ENCODE measurements at places on chromosomes 16 and 17.
A peak's percentile ranks its signal among the peaks of the same experiment; 100 is the strongest.

DNA sequence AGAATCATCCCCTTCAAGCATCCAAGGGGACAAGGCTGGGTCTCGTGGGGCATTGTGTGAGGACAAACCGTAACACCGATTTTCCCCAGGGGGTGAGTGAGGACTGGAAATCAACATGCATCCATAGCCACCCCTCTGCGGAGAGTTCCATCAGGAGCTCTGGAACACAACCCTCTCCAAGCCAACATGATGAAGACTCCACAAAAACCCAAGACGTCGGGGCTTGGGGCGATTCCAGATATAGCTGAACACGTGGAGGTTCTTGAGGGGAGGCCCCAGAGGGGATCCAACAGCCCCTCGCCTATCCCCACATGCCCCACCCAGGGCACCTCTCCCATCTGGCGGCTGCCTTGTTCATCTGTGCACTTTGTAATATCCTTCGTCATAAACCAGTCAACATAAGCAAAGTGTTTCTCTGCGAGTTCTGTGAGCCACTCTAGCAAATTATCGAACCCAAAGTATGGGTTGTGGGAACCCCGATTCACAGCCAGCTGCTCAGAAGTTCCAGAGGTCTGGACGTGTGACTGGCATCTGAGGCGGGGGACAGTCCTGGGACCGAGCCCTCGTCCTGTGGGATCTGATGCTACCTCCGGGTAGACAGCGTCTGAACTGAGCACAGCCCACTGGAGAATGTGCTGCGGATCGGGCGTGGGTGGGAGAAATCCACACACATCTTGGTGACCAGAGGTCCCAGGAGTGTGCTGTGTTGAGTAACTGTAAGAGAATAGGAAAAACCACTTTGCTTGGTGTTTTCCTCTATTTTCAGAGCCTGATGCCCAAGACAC is 55.5 kb downstream of the RPH3AL start:
- DNase-seq = no peak

DNA sequence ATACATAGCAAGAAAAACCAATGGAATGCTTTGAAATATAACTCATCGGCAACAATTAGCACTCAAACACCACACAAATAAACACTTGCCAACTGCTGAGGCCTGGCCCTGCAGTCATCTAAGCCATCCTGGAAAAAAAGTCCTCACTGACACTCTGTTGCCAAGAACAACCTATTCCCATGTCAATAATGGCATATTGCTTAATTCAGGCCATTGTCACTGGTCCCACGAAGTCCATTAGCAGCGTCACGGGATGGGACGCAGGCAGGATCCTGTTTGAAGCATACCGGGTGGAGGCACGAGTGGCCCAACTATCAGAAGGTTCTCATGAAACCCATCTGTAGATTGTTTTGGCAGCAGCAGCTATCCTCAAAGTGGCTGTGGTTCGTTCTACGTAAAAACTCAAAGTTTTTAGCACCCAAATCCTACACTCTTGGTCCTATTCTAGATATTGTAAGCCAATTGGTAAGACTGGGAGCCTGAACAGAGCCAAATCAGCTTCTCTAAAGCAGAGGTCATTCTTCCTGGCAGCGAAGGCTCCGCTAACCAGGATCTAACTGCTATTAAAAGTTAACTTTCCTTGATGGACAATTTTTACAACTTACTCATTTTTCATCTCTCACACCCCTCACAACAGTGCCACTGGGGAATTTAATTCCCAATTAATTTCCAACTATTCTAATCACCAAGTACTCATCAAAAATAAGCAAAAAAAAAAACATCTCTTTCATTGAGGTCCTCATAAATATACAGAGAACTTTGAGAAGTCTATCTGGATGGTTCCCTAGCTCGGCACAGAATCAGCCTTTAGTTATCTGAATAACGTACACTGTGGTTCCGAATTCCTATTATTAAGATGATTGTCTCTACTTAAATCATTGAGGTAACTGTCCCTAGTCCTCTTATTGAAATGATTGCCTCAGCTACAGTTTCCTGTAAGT is 91.5 kb downstream of the ZFHX3 start:
- DNase-seq = no peak

DNA sequence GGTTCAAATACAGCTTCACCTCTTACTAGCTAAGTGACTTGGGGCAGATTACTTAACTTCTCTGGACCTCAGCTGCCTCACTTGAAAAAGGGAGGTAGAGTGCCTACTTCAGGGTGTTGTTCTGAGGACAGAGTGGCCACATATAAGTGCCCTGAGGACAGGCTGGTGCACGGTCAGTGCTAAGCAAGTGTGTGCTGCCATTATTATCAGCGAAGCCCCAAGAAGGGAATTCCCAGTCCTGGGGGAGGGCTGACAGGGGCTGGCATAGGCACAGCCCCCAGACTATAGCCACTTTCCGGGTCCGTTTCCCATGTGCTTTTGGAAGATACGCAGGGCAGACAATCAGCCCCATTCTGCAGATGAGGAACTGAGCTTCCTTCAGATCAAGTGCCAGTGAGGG is 2.5 kb downstream of the ZBTB4 start:
- no peak for DNase-seq

DNA sequence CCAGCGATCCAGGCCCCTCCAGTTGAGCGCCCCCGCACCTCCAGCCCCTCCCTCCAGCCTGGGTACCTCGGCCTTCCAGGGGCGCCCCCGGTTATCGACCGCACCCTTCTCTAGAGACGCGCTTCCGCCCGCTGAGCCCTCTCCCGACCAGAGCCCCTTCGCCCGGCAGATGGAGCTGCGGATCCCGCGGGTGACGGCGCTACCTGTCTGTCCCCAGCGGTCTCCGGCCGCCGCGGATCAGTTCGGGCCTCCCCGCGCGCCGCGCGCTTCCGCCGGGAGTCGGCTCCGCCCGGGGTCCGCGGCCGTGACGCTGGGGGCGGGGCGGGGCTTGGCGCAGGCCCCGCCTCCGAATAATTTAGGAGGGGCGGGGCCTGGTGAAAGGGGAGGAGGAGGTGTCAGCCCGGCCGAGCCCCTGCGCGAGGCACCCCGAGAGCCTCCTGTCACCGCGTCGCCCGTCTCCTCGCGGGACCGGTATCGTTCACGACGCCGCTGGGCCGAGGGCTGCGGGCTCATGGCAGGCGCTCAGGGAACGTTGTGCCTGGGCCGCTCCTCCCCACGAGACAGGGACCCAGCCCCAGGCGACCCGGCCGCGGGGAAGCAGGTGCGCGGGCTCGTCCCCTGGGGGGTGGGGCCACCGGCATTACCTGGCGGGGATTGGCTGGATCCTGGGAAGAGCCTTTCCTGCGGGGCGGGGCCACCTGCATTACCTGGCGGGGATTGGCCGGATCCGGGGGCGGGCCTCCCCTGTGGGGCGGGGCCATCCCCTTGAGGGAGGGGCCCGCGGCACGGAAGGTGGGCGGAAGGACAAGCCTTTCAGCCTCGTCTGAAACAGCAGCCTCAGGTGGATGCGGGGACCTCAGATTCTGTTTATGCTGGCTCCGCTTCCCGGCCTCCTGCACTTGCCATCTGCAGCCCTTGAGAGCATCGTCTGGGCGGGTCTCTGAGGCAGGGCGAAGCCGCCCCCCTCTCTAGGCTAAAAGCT is at the start of gene SPATA2L:
Gene SPATA2L (minus strand): TSS at position 281 of the 982 bp plus-strand sequence. CDS start 473 bp downstream, outside the sequence.
- DNase-seq = peak; percentile 95

DNA sequence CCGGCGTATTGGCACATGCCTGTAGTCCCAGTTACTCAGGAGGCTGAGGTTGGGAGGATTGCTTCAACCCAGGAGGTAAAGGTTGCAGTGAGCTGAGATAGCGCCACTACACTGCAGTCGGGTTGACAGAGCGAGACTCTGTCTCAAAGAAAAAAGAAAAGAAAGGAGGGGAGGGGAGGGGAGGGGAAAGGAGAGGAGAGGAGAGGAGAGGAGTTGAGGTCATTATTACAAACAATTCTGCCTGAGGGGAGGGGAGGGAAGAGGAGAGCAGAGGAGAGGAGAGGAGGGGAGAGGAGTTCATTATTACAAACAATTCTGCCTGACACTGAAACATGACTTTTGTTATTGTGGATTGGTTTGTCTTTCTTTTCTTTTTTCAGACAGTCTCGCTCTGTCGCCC is 19.8 kb upstream of the ABCA5 start:
- DNase-seq = no peak

DNA sequence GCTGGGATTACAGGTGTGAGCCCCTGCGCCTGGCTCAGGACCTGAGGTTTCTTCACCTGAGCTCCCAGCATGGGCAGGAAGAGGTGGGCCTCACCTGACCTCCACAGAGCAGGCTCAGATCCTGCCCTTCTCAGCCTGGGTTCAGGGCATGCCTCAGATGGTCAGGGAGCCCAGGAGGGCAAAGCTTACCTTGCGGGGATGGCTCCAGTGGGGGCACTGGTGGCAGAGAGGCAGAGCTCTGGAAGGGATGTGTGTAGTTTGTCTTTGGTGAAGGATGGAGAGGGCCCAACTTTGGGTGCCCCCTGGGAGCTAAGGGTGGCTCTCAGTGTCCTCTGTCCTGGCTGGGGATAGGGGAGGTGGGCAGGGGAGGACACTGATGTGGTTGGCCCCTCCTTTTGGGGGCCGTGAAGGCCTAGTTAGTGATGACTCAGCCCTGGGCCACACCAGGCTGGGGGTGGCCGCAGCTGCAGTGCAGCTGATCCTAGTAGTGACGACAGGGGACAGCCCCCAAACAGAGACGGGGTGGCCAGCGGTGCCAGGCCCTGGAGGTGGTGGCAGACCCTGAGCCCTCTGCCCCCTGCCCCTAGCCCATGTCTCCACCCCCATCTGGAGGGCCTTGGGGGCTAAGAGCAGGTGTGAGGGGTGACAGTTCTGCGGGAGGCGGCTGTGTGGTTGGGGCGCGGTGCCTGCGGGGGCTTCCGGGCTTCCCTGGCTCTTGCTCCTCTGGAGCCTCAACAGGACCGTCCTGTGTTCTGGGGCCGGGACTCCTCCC is 5.8 kb downstream of the NHERF2 start:
- DNase-seq = no peak

GRCh38 chr16:17204206-17204605 is 266.6 kb downstream of the XYLT1 start:
- no peak for DNase-seq

DNA sequence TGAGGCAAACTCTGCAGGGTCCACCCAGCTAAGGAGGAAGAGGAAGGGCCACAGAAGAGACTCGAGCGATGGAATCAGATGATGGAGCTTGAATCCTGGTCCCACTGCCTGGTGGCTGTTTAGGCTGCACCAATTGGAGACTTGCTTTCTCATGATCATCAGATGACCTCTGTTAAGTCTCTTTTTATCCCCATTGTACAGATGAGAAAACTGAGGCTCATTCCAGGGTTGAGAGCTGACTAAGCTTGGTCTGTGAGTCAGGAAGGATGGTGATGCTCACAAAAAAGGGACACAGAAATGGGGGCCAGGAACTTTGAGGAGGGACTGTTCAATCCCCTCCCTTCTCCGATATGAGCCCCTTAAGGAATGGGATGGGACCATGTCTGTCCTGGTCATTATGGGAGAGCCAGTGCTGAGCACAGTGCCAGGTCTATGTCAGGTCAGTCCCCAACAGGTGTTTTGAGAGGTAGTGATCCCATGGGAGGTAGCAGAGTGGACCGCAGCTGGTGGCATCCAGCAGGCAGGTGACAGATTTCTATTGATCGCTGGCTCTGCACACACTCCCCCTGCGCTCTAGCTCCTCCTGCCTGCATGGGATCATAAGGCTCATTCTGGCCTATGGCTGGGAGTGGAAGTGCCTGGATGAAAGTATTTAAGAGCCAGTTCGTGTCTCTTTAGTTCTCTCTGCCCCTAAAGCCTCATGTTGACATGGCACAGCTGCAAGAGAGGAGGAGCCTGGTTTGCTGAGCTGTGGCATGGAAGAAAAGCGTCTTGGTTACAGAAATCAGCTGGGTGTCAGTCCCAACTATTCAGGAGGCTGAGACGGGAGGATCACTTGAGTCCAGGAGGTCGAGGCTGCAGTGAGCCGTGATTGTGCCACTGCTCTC is 27.2 kb downstream of the SNX20 start:
- DNase-seq = no peak

- DNase-seq = no peak
These were observed 236.8 kb downstream of the IRX3 start for GRCh38 chr16:54049591-54050458.

GRCh38 chr16:28145796-28146195 is 66.0 kb downstream of the XPO6 start:
- DNase-seq = no peak

DNA sequence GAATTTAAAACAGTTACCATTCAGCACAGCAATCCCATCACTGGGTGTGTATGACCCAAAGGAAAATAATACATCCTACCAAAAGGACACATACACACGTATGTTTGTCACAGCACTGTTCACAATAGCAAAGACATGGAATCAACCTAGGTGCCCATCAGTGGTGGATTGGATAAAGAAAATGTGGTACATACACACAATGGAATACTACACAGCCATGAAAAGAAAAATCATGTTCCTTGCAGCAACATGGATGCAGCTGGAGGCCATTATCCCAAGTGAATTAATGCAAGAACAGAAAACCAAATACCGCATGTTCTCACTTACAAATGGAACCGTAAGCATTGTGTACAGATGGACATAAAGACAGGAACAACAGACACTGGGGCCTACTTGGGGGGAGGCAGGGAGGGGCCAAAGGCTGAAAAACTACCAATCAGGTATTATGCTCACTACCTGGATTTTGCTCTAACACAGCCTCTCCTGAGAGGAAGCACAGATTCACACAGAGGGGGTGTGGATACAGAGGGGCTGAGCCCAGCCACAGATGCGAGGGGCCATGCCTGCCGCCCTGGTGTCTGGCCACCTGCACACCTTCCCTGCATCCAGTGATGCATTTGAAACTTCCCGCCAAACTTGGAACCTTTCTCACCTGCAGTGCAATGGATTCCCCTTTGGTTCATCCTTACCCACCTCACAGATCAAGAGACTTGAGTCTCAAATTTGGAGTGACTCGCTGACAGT is 55.9 kb downstream of the USP22 start:
- no peak for DNase-seq

- DNase-seq = no peak
These were observed 16.8 kb downstream of the SMCR8 start for GRCh38 chr17:18331879-18332278.

- DNase-seq = no peak
These were observed 135.0 kb downstream of the CDK5R1 start for GRCh38 chr17:32621612-32622312.

DNA sequence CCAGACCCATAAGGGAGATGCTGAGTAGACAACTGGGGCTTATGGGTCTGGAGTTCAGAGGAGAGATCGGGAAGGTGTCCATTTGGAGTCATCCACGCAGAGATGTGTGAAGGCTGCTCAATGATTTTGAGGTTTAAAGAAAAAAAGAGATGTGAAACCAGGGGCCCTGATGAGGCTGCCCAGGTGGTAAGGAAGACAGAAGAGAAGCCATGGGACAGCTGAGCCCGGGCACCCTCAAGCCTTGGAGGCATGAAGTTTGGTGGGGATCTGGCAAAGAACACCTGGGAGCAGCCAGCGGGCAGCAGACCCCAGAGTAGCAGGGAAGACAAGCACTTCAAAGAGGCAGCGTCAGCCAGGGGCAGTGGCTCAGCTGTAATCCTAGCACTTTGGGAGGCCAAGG is 20.8 kb upstream of the MYO15B start:
- DNase-seq = no peak

GRCh38 chr17:57425903-57426880 is 169.9 kb downstream of the MSI2 start:
- no peak for DNase-seq

- DNase-seq = no peak
These were observed 23.1 kb upstream of the TMEM97 start for GRCh38 chr17:28295677-28296578.

GRCh38 chr16:55812951-55813350 is 19.9 kb downstream of the CES1 start:
- no peak for DNase-seq

Measured in stimulated activated CD4-positive, alpha-beta T cell treated with anti-CD3 and anti-CD28 coated beads, Interleukin-1b, Interleukin-23, amount 100 ng/mL, for 1 hour (primary cell).